ENCODE measurements at places on chromosomes 3 and 15.

- DNase-seq, result peak; percentile 6
Measured at GRCh38 chr15:94412979-94413746, 181.8 kb downstream of the MCTP2 start.

GRCh38 chr3:116037954-116038911 is 407.1 kb downstream of the LSAMP start:
- no peak for DNase-seq

DNA sequence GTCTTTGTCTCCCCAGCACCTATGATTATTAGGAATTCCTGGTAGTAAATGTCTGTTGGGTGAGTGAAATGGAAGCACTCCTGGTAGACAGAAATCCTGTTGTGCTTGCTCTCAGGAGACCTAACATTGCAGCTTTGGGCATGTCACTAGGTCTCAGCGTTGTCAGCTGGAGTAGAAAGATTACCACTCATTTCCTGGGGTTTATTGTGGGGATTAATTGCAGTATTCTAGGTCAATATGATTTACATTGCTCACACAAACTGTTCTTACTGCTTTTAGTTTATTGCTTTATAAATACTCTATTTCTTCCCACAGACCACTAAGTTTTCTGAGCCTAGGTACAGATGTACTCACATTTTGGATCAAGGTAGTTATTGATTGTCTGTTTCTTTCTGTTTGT is 5.1 kb downstream of the TSEN2 start:
- DNase-seq, result no peak

DNA sequence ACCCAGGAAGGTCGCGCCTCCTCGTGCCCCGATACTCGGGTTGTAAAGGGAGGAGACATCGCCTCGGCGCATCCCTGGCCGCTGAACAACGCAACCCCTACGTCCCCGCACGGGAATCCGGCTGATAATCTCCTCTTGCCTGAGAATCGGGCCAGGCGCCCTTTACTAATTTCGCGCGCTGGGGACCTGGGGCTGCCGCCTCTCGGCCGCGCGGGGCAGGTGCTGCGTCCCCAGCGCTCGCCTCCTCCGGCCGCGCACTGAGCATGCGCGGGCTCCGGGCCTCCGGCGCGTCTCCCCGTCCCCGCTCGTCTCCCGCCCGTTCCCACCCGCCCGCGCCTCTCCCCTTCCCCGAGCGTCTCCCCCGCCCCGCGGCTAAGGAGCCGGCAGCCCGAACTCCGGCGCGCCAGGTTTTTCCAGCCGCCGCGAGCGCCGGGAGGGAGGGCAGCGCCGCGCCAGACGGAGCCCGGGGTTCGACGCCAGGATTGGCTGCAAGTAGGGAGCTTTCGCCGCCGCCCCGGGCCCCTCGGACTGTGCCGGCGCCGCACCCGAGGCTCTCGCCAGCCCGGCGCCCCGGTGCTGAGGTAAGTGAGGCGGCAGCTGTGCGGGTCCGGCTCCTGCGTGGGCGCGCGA is at the start of gene CNTN4:
Gene CNTN4, plus strand, starts transcription at position 469 of the 630 bp plus-strand sequence.
- DNase-seq, result no peak

DNA sequence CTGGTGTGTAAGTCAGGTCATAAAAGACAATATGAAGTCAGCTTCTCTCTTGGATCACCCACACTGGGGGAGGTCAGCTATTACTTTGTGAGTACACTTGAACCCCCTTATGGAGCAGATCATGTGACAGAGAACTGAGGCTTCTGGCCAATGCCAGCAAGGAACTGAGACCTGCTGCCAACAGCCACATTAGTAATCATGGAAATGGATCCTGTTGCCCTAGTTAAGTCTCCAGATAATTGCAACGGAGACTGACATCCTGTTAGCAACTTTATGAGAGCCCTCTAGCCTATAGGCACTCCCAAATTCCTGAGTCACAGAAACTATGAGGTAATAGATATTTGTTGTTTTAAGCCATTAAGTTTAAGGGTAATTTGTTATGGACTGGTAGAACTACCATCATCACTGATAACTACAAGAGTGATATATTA is 110.4 kb upstream of the GMNC start:
- peak; percentile 39 for DNase-seq

- peak; percentile 58 for DNase-seq
Measured at GRCh38 chr3:170961616-170962400, 53.4 kb upstream of the EIF5A2 start.

DNA sequence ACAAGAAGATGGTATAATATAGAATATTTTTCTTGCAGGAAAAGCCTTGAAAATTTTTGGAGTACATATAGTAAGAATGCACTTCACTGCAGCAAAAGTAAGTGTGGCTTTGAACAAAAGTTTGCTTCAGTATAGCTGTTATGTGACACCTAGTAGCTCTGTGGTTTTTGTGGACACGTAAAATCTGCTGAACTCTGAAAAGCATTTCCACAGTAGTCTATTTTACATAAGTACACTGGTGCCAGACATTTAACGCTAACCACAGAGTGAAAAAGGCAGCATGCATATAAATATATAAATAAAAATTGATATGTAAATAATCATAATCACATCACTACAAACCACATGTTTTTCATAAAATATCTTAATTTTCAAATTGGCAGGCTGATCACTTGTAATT is 39.8 kb downstream of the CGGBP1 start:
- DNase-seq, result no peak

DNA sequence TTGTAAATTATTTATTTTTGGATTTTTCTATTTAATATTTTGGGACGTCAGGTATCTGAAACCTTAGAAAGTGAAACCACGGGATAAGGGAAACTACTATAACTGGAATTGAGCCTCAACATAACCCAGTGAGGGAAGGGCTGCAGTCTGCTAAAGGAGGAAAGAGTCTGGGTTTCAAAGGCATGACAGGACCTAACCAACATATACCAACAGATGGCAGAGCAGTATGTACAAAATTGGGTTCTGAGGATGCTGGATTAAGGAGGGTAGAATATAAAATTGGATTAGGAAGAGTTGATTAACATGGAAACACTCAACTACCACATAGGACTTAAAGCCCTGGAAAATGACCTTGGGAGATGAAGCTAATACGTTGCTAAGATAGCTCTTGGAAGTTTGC is 603.5 kb downstream of the MECOM start:
- no peak for DNase-seq

DNA sequence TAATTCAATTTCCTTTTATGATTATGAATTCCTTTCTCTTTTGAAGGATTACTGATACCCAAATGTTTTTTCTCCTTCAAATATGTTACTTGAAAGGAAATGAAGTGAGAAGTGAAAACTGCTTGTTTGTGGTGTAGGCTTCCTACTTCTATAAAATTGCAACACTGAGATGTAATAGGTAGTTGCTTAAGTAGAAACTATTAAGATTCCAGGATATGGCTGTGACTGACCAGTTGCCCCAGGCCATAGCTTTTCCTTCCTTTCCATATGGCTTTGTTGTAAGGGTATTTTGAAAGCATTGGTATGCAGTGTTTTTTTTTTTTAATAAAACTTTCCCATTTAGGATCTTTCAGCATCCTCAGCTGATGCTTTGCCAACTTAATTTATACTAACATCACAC is 28.5 kb downstream of the DNAJC13 start:
- peak; percentile 94 for DNase-seq

DNA sequence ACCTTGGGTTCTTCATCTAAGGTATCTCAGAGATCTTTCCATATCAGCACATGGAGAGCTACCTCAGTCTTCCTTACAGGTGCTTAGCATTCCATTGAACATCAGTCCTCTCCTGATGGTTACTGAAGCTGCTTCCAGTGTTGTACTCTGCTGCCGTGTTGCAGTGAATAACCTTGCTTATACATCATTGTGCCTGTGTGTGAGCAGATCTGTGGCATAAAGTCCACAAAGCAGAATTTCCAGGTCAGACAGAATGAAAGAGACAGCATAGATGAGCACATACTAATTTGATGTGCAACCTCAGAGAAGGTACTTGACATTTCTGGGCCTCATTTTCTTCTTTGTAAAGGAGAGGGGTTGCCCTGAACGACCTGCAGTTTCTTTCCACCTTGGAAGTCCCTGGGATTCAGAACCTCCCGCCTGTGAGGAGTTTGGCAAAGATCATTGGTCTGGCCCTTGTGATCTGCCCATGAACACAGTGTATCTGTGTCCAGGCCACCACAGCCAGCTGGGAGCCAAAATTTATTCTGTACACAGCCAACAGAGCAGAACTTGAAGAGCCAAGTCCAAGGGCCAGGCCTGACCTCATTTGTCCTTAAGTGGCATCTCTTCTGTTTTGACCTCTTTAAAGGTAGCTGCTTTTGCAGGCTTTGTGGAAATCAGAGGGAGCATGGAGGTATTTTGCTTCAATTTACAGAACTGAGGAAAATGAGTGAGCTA is 57.2 kb upstream of the SLC7A14 start:
- no peak for DNase-seq

- no peak for DNase-seq
Measured at GRCh38 chr3:190089711-190090110, 31.0 kb downstream of the P3H2 start.

DNA sequence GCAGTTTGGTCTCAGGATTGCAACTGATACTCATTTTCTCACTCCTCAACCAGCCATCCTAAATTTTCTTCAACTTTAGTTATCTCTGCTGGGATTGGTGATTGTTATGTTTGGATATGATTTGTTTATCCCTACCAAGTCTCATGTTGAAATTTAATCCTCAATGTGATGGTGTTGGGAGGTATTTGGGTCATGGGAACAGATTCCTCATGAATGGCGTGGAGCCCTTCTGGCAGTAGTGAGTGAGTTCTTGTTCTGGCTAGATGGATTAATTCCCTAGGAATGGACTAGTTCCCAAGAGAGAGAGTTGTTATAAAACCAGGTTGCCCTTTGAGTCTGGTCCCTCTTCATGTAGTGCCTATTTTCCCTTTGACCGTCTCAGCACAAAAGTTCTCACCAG is 399.9 kb downstream of the SQOR start:
- DNase-seq, result peak; percentile 0
